HEK293T (cell line): ENCODE measurements at places on chromosomes 1 and 21.
A peak's percentile ranks its signal among the peaks of the same experiment; 100 is the strongest.

DNA sequence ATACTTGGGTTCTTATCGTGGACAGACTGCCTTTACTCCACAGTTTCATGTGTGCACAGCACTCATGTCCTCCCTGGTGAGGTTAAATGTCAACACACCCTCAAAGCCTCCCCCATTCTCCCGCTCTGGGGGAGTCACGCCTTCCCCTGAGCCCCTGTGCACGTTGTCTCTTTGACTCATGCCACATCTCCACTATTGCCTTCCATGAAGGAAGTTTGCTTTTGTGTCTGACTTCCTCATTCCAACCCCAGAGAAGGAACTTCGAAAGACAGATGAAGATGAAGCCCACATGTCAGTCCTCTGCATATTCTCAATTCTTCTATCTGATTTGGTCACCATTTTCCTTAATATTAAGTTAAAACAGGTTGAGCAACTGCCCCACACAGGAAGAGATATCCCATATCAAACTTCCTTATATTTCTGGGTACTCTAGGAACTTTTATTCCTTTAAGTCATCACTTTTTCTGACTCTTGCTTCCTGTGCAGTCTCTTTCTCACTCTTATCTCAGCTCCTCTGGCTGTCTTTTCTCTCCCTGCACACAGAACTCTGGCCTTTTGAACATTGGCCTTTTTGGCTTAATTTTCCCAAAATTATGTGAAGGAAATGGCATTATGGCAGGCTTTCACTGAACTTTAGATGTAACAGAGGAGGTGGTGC is 41.5 kb downstream of the C4BPA start:
- DNase-seq: no peak

- DNase-seq: no peak
Observed at GRCh38 chr1:230308821-230309220, 117.3 kb downstream of the PGBD5 start.

DNA sequence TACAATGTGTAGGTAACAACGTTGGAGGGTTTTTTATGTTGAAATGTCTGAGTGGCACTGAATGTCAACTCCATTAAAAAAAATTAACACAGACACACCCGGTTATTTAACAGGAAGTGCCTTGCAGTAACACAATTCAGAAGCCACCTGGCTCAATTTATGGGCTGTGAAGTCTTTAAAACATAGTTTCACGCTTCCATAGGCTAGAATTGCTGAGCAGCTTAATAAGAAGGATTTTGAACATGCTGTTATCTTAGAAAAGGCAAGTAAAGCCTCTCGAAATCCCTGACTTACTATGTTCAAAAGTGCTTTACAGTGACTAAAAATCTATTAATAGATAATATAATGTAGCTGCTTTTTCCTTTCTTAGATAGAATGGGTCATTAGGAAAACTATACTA is 19.7 kb downstream of the SRSF4 start:
- DNase-seq: no peak

- no peak for DNase-seq
Observed at GRCh38 chr1:218377143-218377660, 32.1 kb downstream of the TGFB2 start.

- no peak for DNase-seq
Observed at GRCh38 chr1:8699679-8700078, 117.8 kb downstream of the RERE start.

- DNase-seq: no peak
Observed at GRCh38 chr1:145897969-145898368, 11.9 kb downstream of the ITGA10 start.

GRCh38 chr1:91282695-91283420 is 121.8 kb downstream of the HFM1 start:
- DNase-seq: peak; percentile 67

DNA sequence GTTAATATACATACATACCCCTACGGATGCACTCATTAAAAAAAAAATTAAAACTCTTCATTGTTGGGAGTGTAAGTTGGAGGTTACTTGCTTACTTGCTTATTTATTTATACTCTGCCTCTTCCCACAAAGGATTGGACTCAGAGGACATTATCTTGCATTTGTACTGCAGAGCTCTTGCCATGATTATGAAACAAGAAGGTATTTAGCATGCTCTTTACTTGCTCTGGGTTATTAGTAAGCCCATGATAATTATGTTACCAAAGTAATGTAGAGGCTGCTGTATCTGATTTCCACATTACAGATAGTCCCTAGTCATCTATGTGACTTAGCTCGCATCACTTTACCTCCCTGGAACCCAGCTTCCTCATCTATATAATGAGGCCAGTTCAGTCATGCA is 355.1 kb upstream of the PTBP2 start:
- no peak for DNase-seq

DNA sequence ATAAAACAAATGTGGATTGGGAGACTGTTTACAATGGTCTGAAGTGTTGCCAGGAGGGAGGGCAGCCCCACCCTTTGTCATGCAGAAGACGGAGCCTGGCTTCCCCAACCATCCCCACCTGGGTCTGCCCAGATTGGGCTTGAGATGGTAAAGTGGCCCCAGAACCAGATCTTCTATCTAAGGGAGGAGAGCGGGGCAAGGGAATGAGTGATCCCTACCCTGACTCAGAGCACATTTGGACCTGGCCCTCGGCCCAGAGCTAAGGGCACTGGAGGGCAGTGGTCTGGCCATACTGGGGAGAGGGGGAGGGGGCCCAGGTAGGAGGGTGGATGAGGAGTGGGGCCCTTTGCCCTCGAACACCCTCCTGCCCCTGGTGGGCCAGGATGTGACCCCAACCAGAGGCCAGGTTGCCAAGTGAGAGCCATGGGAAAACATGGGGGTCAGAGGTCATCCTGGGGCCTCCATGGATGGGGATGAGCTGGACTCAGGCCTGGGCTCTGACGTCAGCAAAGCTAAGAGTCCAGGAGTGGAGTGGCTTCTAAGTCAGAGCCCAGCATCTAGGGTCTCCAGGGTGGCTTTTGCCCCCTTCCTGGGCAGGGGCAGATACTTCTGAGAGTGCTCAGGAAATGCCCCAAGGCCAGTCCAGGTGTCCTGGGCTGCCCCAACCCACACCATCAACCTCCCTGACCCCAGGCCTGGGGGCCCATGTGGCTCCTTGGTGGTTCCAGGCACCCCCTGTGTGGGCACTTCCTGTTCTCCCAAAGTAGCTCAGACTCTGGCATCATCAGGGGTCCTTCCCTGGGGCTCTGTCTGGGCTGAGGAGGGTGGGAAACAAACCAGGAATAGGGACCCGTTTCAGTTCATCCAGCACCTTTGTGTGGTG is 1.6 kb upstream of the LEFTY1 start:
- DNase-seq: no peak

DNA sequence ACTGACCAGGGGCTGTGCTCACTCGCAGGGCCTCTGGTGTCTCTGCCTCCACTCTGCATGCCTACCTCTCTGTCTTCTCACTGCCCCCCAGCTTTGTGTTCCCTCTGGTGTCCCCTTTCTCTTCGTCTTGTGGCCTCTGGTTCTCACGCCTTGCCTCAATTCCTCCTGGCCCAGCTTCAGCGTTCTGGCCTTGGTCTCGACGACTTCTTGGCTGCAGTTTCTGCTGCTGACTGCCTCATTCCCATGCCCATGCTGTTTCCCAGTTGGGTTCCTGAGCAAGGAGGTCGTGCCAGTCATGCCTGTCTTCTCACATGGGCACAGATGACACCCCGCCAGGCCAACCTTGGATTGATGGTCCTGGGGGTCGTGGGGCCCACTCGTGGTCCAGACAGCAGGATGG is 423.0 kb upstream of the VAMP3 start:
- no peak for DNase-seq

- DNase-seq: no peak
Observed at GRCh38 chr1:18300376-18300775, 180.4 kb upstream of the KLHDC7A start.
